NCI-H1436 treated with DMSO at 0.1 percent for 48 hours (cell line): ENCODE measurements at places on chromosomes 16 and 17.

- no peak for DNase-seq
These were observed 79.9 kb downstream of the TOX3 start for GRCh38 chr16:52466994-52467393.

DNA sequence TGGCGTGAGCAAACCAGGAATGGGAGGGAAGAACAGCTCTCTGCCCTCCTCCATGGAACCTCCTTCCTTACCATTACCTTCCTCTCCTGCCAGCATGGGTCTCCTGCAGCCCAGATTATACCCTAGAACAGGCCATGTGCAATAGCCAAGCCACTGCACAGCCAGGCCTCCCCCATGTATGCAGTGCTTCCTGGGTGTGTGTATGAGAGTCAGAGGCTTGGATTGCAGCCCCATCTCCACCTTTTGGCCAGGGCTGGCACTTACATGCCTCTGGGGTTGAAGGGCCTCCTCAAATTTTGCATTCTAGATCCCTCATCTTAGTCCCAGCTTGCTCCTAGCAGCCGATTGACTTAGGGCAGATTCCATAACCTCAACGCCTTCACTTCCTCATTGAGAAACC, 133.7 kb downstream of the GSG1L start:
- DNase-seq: no peak

GRCh38 chr17:75404731-75405364, 630 bp downstream of the GRB2 start:
- no peak for DNase-seq

DNA sequence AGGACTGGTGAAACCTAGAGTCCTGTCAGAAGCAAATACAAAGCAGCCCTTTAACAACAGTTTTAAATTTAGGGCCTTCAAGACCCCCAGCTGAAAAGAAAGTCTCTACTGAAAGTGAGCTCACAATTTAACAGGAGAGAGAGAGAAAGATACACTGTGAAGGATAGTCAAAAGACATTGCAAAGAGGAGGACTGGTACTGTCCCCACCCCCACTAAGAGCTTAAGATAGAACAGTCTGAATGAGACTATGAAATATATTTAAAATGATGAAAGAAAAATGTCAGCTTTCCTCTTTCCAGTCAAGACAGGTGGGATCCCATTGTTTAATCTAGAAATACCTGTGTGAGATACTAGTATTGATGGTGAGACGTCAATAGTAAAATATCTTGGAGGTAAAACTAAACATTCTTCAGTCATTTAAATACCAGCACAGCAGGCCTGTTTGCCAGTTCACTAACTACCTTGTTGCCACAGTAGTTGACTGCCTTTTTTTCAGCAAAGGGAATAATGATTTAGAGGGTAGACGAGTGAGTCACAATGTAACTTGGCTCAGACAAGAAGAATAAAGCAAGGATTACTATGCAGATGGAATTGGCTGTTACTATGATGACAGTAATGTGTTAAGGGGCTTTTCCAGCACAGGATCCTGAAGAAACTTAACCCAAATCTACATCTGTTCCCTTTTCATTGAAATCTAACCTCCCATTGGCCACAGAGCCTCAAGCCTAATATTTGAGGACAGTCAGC, 47.2 kb upstream of the RASL10B start:
- no peak for DNase-seq

GRCh38 chr17:65463242-65463641, 98.2 kb downstream of the AXIN2 start:
- DNase-seq: no peak

- DNase-seq: no peak
These were observed 3.1 kb upstream of the TEX19 start for GRCh38 chr17:82355770-82356427.

DNA sequence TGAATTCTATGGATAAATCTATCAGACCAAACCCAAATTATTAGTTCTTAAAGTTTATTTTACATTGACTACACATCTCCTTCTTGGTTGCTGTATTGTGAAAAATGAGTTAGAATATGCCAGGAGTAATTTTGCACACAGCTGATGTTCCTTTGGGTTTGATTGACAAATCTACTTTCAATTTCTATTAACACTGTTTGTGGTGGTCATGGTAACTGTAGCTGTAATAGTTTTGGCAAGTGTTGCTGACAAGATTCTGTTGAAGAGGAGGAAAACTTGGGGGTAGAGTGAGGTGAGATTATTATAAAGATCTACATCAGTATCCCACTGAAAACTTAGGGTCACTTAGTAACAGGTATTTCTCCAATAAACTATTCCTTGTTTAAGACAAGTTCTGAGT, 30.3 kb downstream of the MRTFB start:
- no peak for DNase-seq
